ENCODE measurements at places on chromosomes 5 and 9.

DNA sequence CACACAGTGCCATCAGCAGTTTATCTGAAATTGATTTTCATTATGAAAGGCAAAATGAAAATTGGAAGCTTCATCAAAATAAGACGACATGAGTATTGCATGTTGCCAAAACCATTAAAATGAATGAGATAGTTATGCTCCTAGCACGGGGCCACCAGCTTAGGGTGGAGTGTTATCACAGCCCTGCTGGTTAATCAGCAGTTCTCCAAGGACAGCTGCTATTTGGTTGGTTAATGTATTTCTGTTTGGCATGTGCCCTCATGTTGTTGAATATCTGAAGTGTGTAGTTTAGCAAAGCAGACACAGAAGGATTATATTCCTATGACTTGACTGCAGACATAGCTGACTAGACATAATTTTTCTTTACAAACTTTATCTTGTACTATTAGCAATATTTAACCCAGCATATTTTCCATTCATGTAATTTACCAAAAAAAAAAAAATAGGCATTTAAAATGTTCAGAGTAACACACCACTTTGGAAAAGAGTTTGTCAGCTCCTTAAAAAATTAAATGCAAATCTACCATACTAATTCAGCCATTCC, 98.6 kb upstream of the PIK3R1 start:
- DNase-seq: no peak

DNA sequence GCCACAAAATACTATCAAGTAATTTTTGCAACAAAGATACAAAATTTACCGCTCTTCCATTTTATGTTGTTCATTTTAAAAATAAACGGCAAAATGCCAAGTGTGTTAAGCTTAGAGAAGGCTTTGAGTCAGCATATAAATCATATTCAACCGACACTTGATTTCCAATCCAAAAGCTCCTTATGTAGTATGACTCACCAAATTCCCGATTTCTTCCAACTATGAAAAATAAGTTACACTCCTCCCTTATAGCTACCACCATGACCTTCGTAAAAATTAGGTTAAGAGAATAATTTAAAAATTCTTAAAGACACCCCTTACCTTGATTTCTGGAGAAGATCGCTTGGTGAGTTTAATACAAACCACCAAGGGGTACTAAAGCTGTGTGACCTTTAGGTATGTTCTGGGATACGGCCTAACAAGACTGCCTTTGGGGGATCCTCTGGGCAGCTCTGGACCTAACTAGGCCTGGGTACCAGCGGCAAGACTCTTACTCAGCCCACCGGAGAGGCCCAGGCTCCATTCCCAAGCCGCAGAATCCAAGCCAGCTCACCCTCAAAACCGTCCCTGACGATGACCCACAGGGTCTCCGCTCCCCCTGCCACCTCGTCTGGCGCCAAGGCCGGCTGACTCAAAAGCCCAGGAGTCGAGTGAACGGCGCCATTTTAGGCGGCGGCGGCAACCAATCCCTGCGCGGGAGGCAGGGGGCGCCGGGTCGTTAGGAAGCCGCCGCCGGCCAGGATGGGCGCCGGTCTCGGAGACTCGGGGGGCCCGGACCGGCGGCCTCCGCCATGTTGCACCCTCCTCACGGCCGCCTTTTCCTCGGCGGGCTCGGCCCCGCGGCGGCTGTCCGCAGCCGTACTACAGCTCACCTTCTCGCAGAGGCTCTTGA, 739 bp downstream of the PPP2CA start:
- peak; percentile 61 for DNase-seq

GRCh38 chr9:111621895-111622480, 9.1 kb upstream of the DNAJC25 start:
- DNase-seq: peak; percentile 12

DNA sequence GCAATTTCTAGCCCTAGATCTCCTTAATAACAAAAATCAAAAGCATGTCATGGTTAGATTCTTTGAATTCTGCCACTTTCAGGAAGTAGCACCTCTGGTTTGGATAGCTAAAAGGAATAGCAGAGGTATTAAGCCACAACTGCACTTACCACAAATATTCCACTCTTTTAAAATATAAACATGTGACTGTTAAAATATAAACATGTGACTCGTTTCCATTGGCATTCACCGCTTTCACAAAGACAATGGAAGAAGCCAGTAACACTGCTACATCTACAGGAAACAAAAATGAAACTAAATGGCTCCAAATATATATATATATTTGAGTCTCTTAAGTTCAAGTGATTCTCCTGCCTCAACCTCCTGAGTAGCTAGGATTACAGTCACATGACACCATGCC, 222.9 kb downstream of the ARL15 start:
- no peak for DNase-seq

DNA sequence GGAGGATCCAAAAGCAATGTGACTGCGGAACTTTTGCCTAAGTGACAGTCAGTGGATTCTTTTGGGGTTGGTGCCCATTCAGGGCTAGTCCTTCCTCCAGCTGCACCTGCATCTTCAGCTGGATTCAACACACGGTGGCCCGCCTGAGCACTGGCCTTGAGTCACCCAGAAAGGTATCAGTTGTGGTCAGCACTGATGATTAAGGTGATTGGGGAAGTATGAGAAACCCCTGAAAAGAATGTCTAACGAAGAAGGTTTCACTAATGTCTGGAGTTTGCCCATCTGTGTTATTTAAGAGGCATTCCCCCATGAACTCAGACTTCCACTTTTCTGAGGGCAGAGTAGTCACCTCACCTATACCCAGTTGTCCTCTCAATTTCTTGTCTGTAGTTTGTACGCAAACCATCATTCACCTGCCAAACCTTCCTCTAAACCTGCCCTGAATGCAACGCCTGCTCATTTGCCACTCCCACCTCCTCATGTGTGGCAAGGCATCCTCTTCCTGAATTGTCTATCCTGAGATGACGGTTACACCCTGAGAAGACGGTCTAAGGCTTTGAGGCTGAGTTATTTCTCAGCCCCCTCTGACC, 27.2 kb downstream of the CSF2 start:
- DNase-seq: no peak

DNA sequence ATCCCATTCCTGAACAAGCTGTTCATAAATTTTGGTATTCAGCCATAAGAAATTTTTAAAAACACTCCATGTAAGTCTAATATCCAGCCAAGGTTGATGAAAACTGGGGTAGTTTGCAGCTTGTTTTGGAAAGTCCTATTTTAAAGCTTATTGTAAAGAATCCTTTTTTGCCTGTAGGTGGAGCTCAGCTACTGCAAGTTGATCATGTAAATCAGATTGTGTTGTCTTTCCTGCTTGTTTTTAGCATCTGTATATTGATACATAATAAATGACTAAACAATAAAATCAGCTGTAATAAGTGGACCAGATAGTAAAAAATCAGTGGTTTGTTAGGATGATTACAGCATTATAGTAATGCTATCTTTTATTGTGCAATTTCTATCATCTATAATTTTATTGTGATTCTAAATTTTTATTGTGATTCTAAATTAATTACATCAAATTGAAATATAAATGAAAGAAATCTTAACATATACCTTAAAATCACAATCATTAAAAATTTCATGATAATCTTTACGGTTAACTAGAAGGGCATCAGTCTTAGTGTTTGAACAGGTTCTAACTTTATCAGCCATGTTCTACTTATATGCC, 42.4 kb downstream of the CWC27 start:
- DNase-seq: no peak

GRCh38 chr9:93874242-93874641, 80.9 kb downstream of the BARX1 start:
- DNase-seq: no peak

GRCh38 chr9:33297432-33297831, 7.1 kb downstream of the NFX1 start:
- DNase-seq: peak; percentile 25

- peak; percentile 72 for DNase-seq
Observed at GRCh38 chr5:132790201-132790865, 13.3 kb upstream of the SEPTIN8 start.

DNA sequence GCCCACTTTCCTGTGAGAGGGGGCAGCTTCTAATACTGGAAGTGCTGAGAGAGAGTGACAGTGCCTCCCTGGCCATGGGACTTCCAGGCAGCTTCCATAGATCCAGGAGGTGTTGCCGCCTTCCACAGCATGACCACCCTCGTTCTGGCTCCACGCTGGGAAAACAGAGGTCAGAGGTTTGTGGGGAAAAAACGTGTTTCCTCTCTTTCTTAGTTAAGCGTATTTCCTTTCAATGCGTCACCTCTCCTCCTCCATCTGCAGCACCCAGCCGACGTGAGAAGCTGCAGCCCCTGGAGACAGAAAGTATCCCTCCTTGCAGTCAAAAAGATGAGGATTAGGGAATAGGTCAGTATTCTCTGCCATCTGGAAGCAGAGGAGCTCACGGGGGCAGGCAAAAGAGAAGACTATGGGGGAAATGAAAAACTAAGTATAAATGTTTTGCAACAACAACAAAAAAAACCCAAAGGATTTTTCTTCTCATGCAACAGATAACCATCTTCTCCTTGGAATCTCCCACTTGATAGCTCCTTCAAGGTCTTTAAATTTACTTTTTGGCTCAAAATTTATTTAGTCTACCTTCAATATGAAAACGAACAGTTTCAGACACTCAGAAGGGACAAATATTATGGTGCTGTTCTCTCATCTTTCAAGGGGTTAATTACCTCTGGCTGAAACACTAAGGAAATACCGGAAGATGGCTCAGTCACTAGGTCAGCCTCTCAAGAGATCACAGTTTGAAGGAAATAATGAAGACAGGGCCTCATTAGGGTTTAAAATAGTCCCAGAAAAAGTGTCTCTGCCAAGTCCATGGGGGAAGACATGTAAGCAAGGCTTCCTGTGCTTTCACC, 38.0 kb downstream of the MTMR12 start:
- no peak for DNase-seq

DNA sequence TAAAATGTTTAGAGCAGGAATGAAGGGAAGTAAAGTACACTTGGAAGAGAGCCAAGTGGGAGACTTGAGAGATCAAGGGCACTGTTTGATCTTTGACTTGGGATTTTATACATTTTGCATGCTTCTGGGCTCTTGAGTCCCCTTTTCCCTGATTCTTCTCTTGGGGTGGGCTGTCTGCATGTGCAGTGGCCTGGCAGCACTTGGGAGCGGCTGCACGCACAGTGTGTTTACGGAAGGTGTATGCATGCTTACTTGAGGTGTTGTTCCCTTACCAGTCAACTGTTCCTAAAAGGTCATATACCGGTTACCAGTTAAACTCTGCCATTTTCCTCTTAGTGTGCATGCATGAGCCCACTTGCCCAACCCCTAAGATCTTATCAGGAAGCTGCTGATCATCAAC, 377.7 kb downstream of the CYLC2 start:
- DNase-seq: no peak

GRCh38 chr9:105306351-105307140, 62.1 kb downstream of the SLC44A1 start:
- DNase-seq: no peak

GRCh38 chr5:174744896-174745295, 20.5 kb downstream of the MSX2 start:
- DNase-seq: no peak

DNA sequence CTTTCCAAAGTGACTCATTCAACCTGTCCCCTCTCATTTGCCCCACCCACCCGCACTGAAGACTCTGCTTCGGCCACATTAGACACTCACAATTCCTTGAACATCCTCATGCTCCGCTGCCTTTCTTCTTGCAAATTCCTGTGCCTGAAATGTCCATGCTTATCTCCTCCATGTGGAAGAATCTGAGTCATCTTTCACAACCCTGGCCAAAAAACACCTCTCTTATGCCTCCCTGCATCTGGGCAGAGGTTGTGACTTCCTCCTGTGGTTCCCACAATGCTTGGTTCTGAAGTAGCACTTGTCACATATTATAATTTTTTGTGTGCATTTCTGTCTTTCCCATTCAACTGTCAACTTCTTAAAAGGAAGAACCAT, 238.6 kb downstream of the ENC1 start:
- DNase-seq: no peak
